ENCODE measurements at places on chromosomes 7 and 10.
A peak's percentile ranks its signal among the peaks of the same experiment; 100 is the strongest.

DNA sequence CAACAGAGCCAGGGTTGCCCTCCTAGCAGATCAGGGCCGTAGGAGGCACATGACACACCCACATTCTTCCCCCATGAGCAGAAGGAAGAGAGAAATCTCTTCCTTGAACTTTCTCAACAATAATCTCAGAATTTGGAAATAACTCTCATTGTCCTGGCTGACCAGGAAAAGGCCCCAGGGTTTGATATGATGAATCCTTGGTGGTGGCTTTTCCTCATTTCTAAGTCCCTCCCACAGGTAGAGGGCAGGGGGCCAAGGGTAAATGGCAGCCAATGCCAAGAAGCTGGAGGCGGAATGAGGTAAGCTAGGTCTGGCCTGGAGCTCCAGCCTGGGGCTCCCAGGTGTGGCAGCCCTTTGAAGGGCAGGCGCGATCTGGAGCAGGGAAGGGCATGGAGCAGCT is 67.8 kb downstream of the GRB10 start:
- DNase-seq: no peak

DNA sequence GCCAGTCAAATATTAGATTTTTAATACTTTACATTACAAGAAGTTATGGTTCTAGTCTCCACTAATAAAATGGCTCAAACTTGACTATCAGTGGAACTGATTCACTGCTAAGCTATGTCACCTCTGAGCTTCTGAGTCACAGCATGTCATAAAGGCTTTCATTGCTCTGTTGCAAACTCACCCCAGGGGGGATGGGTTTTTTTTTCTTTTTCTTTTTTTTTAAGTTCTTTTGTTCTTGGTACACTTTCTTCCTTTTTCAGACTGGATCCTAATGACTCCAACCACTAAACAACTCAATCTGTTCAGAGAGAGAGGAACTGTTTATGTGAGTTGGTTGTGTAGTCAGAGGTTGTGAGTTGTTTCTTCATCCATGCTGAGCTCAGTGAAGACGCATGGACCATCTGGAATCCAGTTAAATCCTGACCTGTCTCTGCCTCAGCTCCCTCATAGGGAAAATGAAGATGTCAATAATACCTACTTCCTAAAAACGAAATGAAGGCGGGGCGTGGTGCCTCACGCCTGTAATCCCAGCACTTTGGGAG is 11.0 kb downstream of the MYOF start:
- peak; percentile 35 for DNase-seq

GRCh38 chr10:122083478-122084025 is 94.6 kb downstream of the TACC2 start:
- DNase-seq: no peak

- DNase-seq: no peak
These were observed 58.2 kb upstream of the CAMK2B start for GRCh38 chr7:44383566-44383965.

- DNase-seq: no peak
These were observed 1086.6 kb upstream of the SORCS1 start for GRCh38 chr10:108250936-108251620.

- DNase-seq: no peak
These were observed 167.5 kb downstream of the RNLS start for GRCh38 chr10:88415533-88416130.

GRCh38 chr7:42096681-42097561 is 140.1 kb downstream of the GLI3 start:
- DNase-seq: no peak

DNA sequence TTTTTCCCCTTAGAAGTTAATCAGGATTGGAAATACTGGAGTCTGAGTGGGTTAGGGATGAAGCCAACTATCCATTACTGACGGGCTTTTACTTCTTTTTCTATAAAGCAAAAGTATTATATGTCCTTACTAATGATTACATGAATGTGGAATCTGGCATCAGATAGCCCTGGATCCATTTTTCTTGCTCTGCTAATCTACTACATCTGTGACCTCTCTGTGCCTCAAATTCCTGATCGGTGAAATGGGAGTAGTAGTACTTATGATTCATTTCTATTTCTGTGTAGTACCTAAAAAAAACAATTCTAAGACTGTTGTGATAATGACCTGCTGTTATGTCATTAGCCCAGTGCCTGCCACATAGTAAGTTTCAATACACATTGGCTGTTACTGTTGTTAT is 621.6 kb downstream of the SORCS3 start:
- no peak for DNase-seq

DNA sequence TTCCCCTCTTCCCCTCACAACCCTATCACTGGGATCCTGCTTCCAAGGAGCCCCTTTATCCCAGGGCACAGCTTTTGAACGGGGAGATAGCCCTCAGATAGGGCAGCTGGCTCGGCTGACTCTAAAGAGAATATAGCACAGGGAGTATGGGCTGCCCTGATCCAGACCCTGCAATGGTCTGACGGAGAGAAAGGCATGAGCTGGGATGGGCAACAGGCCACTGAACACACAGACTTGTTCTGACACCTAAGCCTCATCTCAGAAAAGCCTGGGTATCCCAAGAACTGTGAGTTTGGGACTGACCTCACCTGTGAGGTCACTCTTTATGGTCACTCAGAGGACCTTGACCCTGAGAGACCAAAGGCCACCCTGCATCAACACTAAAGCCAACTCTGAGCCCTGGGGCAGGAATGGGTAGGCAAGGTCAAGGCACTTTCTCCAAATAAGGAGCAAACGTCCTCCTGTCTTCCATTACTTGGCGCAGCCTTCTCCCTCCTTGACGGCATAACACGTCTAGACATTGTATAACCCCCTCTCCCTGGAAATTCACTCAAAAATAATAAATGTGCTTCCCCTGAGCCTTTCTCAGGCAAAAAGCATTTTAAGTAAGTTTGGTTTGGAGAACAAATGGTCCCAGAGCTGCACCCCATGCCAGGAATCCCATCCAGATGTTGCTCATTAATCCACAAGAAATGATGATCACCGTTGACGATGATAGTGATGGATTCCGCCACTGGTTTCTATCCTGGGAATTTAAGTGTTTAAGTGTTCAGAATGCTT is 8.2 kb upstream of the LRRC18 start:
- DNase-seq: no peak

DNA sequence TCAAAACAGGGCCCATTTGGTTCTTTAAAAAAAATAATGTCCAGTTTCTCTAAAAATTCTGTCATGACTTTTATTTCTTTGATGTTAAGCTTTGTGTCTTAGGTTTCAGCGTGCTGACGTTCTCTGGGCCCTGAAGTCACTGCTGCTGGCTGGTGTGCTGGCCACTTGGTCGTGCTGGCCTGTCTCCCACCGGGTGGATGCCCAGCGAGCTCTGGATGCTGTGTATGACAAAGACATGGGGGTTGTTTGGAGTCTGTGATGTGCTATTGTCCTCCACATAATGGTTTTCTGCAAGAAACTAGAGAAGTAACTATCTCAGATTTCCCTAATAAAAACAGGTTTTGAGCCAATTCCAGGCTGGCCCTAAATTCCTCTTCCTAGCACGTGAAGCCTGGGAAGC is 9.5 kb upstream of the IDI2 start:
- DNase-seq: no peak

DNA sequence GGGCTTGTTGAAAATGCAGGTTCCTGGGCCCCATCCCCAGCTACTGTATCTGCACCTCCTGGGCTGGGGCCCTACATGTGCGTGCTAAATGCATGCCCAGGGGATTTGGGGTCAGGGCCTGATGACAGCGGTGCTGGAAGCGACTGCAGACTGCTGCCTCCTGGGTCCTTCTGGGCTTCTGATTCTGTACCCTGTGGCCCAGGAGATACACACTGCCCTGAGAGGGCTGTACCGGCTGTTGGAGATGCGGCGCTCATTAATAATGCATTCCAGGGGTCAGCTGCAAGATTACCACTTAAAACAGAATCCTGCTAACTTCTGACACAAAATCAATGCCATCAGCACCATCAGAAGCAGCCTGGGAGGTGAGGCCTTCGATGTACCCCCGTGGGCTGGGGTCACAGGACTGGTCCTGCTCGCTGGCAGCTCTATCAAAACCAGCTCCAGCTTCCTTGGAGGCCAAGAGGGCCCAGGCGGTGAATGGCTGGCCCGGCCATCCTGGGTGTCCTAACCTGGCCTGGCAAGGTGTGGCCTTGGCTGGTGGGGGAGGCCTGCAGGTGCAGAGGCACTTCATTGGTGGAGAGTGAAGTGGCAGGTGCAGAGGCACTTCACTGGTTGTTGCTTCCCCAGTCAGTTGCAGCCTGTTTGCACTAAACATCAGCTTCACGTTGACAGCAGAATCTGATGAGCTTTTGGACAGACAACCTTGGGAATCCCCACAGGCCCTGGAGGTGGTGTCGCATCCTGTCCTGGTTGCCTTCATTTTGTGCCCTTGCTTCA is 79.2 kb downstream of the GLRX3 start:
- DNase-seq: no peak

- no peak for DNase-seq
These were observed 45.4 kb downstream of the ST7 start for GRCh38 chr7:116998567-116999175.

DNA sequence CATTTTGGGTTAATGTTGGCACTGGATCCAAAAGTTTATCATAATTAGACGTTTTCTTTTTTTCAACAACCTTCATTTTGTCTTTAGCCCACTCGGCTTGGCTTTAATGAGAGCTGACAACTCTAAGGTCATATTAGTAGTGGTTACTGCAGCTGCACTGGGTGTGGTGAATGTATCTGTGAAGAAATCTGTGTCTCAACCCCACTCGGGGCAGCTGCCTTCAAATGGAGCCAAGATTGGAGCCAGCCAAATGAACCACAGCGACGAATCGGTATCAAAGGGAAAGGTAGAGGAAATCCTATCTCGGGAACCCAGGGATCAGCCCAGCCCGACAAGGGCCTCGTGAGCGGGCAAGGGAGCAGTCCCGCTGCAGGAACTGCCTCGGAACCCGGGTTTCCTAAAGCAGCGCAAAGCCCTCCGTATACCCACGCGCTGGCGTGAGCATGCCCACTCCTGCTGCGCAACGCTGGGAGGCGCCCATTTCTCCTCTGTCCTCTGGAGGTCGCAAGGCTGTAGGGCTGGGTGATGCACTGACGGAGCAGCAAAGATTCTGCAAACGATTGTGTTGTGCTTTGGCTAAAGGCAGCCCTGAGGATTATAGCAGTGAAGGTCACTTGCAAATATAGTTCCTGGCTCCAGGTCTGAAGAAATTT is 98.7 kb upstream of the MBL2 start:
- DNase-seq: no peak

GRCh38 chr7:39950473-39951225 is 593 bp downstream of the CDK13 start:
- DNase-seq: peak; percentile 52

GRCh38 chr7:27532314-27532713 is 130.4 kb downstream of the HIBADH start:
- no peak for DNase-seq

DNA sequence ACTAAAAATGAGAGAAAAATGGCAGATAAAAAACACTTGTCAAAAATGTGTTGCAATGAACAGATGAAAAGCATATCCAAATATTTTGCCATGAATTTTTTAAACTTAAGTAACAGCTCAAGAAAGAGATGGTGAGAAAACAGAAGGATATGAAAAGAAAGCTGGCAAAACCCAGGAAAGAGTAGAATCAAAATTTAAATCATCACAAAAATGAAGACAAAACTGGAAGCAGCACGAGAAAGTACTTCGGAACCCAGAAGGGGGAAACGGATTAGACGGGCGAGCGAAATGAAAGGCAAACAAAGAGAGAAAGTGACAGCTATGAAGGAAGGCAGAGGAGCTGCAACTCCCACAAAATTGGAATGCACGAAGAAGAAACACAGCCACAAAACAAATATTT is 60.2 kb downstream of the KCNH2 start:
- DNase-seq: no peak

DNA sequence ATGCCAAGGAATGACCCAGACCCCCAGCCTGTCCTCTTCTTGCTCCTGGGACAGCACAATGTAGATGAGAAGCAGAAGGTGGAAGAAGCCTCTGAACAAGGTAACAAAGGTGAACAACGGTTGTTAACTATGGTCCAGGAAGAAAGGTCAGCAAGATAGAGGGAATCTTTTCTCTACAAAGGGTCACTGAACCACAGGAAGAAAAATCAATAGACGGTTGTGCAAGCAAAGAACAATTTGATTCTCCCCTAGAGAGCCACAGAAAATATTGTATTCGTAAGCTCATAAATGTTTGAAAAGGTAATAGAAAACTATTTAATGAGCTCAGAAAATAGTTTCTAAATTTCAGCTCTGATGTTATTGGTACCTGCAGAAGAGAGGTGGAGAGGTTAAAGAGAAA is 111.3 kb downstream of the ST8SIA6 start:
- DNase-seq: no peak

DNA sequence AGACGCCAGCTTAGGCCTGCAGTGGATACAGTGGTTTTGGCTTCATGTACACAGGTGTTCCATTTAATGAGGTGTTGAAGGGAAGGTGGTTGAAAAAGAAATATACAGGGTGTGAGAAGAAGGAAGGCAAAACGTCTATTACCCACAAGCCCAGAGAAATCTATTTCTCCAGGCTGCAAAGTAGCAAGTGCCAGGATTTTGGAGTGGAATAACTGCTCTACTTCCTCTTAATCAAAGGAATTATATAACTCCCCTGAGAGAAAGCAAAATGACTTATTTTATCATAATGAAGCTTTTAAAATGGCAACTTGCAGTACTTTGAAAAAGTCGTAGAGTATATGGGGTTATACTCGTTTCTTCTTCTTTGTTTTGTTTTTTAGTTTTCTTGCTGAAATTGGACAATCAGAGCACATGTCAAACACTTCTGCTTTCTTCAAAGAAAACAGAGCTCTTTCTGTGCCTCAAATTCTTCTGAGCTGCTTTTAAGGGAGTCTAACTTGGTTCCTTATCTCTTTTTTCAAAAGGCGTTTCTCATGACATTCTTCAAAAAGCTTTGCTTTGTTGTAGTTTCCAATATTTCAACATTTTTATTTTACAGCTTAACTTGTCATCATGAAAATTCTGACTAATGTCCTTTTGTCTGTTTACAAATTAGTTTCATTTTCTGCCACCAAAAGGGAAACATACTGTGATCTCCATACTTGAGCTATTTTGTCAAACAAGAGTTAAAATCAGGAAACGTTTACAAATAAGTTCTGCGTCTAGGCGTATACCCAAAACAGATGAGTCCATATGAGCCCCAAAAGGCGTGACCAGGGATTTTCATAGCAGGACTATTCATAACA is 289.7 kb downstream of the FRMD4A start:
- DNase-seq: peak; percentile 2

GRCh38 chr7:133789974-133790373 is 337.2 kb upstream of the LRGUK start:
- no peak for DNase-seq

DNA sequence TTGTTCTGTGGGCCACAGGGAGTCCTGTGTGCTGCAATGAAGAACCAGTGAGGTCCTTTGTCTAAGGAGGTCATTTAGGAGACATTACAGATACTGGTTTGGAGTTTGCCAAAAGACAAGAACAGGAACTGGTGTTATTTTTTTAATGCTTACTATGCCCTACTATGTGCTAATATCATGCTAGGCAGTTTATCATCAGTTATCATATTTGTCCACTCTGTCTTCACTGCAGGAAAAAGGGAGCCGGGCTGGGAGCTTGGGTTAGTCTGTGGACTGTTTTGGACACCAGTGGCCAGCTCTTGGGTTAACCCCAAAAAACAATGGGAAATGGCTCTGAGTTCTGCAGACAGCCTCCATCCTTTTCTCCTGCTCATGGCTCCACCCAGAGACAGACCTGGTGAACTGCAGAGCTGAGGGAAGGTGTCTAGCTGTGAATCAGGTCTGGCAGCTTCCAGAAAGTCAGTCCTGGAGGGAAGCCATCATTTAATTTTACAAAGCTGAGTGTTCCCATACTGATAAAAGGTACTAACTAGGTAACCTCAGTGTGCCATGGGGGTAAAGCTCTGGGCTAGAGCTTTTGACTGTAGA is 101.2 kb upstream of the ZNF746 start:
- DNase-seq: peak; percentile 66
